ENCODE measurements at places on chromosomes 1 and 21.

GRCh38 chr1:151222130-151222529 is 23.8 kb downstream of the PIP5K1A start:
- no peak for DNase-seq

DNA sequence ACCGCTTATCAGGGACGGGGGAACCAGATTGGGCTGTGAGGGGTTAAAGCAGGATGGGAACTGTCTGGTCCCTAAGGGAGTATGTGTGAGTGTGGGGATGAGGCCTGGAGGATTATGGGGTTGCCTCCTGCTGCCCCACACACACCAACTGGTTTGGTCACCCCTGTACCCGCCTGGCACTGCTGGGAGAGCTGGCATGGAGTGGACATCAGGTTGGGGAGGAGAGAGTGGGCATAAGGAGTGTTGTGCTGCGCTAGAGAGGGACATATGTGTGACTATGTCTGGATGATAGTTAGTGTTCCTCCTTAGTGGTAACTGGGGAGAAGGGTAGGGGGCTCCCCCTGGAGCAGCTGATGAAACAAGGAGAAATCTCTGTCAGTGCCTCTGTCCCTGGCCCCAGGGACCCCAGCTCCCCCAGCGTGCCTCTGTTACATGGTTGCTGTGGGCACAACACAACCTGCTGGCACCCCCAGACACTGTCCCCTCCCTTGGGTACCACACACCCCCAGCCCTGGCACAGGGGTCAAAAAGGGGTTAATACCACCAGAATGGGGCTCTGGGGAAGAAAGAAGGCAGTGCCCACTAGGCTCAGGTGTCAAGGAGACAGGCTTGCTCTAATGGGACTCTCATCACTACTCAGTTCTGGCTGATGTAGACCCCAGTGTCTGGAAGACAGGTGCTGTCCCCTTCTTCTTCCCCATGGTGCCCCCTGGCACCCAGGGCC is 1.9 kb downstream of the ZBTB7B start:
- DNase-seq, result no peak

DNA sequence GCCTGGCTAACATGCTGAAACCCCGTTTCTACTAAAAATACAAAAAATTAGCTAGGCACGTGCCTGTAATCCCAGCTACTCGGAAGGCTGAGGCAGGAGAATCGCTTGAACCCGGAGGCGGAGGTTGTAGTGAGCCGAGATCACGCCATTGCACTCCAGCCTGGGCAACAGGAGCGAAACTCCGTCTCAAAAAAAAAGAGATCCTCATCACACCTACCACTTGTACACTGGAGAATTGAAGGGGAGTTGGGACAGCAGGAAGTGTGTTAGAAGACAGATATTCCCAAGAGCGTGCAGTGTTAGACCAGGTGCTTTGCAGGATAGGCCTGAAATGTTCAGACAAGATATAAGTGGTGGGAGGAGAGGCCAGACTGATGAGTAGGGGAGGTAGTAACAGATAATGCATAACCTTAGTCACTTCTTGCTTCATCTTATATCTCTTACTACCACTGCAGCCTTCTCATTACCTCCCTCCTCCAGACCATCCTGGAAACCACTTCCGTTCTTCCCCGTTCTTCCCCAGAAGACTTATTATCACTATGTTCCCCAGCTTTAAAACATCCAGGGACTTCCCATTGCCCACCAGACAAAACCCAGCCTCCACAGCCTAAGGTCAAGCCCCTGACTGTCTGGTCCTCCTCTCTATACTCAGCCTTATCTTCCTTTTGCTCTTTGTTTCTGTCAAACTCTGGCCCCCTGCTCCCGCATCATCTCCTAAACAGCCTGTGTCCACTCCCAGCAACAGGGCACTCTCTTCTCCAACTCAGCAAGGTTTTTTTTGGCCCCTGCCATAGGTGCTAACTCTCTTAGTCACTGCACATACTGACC is 21.3 kb downstream of the FAM20B start:
- no peak for DNase-seq

- DNase-seq, result peak; percentile 13
Observed at GRCh38 chr1:83931658-83932253, 67.2 kb downstream of the TTLL7 start.

DNA sequence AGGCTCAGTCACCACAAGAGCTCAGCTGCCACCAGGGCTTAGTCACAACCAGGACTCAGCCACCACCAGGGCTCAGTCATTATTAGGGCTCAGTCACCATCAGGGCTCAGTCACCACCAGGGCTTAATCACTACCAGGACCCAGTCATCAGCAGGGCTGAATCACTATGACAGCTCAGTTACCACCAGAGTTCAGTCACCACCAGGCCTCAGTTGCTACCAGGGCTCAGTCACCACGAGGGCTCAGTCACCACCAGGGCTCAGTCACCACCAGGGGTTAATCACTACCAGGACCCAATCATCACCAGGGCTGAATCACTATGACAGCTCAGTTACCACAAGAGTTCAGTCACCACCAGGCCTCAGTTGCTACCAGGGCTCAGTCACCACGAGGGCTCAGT is 196.2 kb downstream of the NPHP4 start:
- no peak for DNase-seq

DNA sequence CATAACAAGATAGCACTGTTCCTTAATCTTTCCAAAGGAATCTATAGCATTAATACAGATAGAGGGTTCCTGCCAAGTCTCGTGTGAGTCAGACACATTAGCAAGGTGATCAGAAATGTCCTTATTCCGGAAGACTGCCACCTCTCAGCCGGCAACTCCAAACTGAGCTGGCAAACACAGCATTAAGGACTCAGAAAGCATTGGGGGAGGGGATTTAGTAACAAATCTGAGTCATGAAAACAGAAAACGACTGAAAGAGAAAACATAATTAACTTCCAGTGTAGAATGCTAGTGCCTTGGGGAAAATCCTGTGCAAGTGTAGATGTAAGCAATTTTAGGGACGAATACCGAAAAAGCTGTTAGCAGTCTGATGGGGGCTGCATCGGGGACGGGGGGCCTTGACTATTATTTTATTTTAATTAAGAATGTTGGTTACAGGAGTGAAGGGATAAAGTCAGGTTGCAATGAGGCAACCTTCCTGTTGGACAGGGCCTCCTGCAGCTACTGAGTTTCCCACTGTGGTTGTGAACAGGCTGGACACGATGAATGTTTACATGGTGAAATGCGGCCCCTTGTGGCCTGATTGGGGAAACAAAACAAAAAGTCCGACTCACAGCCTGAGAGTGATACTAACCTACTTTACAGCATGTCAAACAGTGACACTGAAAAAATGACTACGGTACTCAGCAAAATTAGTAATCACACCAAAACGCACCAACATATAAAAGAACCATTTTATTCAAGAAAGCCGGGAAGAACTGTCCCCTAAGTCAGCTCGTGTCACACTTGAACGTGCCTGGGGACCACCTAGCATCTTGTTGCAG is 20.7 kb downstream of the MIS18A start:
- peak; percentile 80 for DNase-seq

GRCh38 chr1:203052601-203053000 is 26.3 kb downstream of the PPFIA4 start:
- no peak for DNase-seq

DNA sequence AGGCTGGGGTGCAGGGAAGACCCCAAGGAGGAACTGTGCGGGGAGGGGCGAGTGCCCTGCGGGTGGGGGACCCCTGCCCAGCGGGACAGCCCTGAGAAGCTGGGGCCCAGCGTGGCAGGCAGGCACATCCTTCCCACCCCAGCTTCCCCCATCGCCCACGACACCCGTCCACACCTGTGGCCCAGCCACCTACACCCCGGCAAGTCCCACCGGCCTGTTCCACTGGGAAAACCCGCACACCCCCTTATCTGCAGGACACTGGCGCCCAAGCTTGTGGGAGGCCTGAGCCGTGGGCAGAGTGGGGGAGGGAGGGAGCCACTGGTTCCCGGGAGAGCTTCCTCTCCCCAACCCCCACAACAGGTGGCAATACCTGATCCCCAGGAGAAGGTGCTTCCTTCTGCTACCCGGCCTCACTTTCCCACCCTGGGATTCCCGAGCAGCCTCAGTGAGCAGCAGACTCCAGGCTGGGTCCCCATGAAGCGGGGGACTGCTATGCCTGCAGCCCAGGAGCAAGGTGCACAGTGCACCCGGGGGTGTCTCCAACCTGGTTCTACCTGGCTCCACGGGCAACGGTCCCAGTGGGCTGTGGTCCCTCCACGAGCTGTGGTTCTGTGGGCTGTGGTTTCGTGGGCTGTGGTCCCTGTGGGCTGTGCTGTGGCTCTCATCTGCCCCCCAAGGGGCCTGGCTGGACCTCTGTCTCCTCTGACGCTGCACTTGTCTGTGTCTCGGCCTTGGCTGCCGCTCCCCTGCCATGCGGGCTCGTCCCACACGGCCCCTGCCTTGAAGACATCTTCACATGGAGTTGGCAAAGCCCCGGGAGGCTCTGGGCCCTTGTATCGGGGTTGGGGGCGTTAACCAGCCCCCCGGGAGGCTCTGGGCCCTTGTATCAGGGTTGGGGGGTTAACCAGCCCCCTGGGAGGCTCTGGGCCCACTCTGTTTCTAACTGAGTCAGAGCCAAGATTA is 37.8 kb upstream of the POFUT2 start:
- DNase-seq, result peak; percentile 8

DNA sequence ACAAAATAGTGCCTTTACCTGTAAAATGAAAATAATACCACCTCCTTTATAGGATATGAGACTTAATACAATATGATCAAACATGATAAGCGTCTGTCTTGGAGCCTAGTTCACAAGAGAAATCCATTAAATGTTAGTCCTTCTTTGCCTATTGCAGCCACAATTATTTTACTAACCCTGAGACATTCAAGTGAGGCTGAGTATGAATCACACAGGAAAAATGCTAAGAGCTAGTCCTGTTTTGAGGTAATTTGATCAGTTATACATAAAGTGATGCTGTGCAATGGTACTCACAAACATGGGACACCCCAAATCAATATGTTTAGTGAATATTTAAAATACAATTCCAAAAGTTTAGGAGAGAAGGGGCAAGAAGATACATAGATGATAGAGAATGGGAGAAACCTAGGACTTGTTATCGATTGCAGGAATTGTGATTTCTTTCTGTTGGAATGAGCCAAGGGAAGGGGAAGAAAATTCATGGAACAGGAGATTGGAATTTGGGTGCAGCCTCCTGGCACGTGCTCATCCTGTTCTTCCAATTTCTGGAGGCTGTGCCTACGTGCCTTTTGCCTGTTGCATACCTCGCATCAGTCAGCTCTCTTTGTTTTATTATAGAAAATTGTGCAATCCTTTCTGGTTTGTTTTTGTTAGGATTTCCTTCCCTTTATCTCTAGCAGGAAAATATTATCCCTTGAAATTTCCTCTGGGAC is 39.9 kb upstream of the BACH1 start:
- DNase-seq, result no peak

- DNase-seq, result no peak
Observed at GRCh38 chr1:32393832-32394140, 455 bp downstream of the BSDC1 start.

GRCh38 chr1:22201023-22201422 is 58.1 kb upstream of the WNT4 start:
- DNase-seq, result no peak

DNA sequence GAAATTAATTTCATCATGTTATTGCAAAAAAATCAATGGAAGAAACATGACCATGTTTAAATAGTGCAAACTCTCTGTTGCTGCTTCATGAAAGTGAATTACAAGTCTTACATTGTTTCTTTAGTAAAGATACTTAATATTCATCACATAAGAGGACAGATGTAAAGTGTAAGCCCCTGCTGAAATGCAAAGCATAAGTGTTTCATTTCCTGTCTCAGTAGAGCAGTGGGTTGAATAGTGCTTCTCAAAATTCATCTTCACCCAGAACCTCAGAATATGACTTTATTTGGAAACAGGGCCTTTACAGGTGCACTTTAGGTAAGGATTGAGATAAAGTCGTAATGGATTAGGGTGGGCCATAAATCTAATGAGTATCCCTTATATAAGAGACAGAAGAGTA is 738.4 kb upstream of the RGS18 start:
- no peak for DNase-seq

DNA sequence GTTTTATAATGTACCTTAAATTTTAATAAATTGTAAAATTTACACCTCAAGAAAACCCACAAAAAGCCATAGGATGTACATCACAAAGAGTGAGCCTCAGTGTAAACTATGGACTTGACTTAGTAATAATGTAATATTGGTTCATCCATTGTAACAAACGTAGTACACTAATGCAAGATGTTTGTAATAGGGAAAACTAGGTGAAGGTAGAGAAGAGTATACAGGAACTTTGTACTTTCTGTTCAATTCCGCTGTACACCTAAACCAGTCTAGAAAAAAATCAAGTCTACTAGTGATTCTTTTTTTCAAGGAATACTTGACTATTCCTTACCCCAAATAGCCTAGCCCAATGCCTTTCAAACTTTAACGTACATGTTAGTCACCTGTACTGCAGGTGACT is 222.3 kb upstream of the FGGY start:
- no peak for DNase-seq

DNA sequence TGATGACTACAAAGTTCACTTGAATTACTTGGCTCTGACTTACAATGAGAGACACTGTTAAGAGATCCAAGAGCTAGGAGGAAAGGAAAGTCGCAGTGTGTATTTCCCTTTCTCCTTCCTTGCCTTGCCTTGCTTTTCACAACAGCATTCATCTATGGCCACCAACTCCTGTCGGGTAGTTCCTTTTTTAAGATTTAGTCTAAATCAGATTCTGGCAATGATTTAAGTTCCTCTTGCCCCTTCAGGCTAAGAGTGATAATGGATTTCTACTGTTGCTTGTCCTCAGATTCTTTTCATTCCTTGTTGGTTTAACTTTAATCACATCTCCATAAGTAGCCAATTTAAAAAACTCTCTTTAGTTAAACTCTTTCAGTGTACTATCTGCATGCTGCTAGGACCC is 91.9 kb downstream of the GTF2B start:
- no peak for DNase-seq

DNA sequence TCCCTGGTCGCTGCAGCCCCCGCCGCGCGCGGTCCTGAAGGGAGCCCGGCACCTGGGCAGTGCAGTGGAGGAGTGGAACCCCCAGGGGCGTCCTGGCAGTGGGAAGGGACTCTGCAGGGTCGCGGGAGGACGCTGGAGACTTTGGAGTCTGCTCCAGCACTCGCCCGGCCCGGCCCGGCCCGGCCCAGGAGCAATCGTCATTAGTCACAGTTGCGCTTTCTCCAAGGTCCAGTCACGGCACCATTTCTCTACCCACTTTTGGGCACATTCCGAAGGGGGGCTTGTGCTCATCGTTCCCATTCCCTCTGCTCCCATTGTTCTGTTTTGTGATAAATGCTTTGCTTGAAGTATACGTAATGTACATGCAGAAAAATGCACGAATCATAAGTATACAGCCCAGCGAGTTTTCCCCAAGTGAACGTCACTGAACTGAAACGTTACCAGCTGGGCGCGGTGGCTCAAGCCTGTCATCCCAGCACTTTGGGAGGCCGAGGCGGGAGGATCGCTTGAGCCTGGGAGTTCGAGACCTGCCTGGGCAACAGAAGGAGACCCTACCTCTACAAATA is 999 bp downstream of the THAP3 start:
- DNase-seq, result no peak

GRCh38 chr1:50693829-50694228 is 266.2 kb downstream of the FAF1 start:
- DNase-seq, result no peak

- no peak for DNase-seq
Observed at GRCh38 chr21:45109831-45110492, 35.6 kb downstream of the ADARB1 start.

GRCh38 chr21:24223624-24224023 is 1383.7 kb downstream of the MRPL39 start:
- DNase-seq, result no peak

- DNase-seq, result no peak
Observed at GRCh38 chr1:211378844-211379243, 52.2 kb downstream of the TRAF5 start.

- DNase-seq, result no peak
Observed at GRCh38 chr1:239896569-239896968, 195.1 kb upstream of the FMN2 start.

- DNase-seq, result no peak
Observed at GRCh38 chr1:114388432-114389003, 122.5 kb downstream of the TRIM33 start.

Measured in BE2C (cell line).